ENCODE measurements at places on chromosomes 6 and 20. TPM values are rescaled to one million over a fixed set of nuclear protein-coding genes. Genes with fewer than 3 reads are reported as not detected.

- H3K4me3 ChIP-seq, result peak overlapping the region; percentile 67
- H3K27ac ChIP-seq, result peak overlapping the region; percentile 95
- H3K36me3 ChIP-seq, result no peaks in the 10 kb centered on the region
- peak; percentile 13 for DNase-seq
- H3K27me3 ChIP-seq, result peaks cover 2% of the 10 kb centered on the region
- H3K4me1 ChIP-seq, result peaks cover 63% of the 10 kb centered on the region
Observed at GRCh38 chr6:6516666-6517458, 71.7 kb upstream of the LY86 start.

- H3K27me3 ChIP-seq, result peaks cover 8% of the 10 kb centered on the region
- DNase-seq, result no peak
- H3K4me1 ChIP-seq, result peaks cover 35% of the 10 kb centered on the region
Observed at GRCh38 chr6:470051-470900, 78.7 kb downstream of the IRF4 start.

DNA sequence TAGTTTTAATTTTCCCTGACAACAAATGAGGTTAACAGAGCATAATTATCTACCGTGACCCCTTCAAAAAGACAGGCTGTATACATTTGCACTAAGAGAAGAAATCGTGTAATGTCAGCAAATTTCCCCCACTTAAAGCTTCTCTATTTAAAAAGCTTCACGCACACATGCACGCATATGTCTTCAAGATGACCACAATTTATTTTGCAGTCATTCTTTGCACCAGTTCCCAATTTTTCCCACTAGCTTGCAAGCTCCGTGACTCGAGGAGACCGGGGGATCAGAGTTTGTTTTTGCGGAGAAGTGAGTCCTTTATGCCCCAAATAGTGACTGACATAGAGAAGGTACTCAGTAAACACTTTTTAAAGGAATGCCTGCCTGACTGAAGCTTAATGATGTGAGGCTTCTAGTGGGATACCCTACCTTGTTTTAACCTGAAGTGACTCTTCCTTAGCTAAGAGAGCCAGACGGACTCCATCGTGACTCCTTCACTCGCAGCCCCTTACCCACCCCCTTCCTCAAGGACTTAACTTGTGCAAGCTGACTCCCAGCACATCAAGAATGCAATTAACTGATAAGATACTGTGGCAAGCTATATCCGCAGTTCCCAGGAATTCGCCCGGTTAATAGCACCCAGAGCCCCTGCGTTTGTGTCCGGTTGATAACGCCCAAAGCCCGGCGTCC lies 9.3 kb upstream of the NQO2 start:
- H3K4me1 ChIP-seq, result peaks cover 30% of the 10 kb centered on the region
- no peak for DNase-seq
- no peaks in the 10 kb centered on the region for H3K36me3 ChIP-seq
- peak overlapping the region; percentile 93 for H3K4me3 ChIP-seq
- H3K27me3 ChIP-seq, result no peaks in the 10 kb centered on the region

SIGLEC1 gene
- total RNA-seq, result 0.62 TPM

Measured in naive thymus-derived CD8-positive, alpha-beta T cell (primary cell).